ENCODE measurements at places on chromosomes 11 and 22. TPM values are rescaled to one million over a fixed set of nuclear protein-coding genes. Genes with fewer than 3 reads are reported as not detected.

DCDC1 gene
- total RNA-seq = under 0.01 TPM

CASP5 gene
- total RNA-seq = not detected

MYEOV gene
- total RNA-seq = 1.2 TPM

LGALS12 gene
- not detected for total RNA-seq

CECR2 gene
- under 0.01 TPM for total RNA-seq

IGLL1 gene
- total RNA-seq = not detected

ETS1 gene
- total RNA-seq = 28.7 TPM

FERMT3 gene
- total RNA-seq = 96.3 TPM

C1QTNF4 gene
- total RNA-seq = 0.06 TPM

EIF1AD gene
- 32.6 TPM for total RNA-seq

OR10A2 gene
- not detected for total RNA-seq

FGF19 gene
- not detected for total RNA-seq

SCN2B gene
- not detected for total RNA-seq

DEPDC7 gene
- total RNA-seq = 5.8 TPM

KRTAP5-7 gene
- total RNA-seq = not detected

OR56A1 gene
- total RNA-seq = not detected

MYRF gene
- 0.44 TPM for total RNA-seq

YAP1 gene
- 131 TPM for total RNA-seq

SNX19 gene
- 74.0 TPM for total RNA-seq

P2RY2 gene
- total RNA-seq = 1.2 TPM

OR51E1 gene
- not detected for total RNA-seq

TIMM10 gene
- total RNA-seq = 50.9 TPM

FOLR1 gene
- total RNA-seq = not detected

MYOD1 gene
- not detected for total RNA-seq

Measured in aortic smooth muscle cell (primary cell).